Femur (tissue), 1 donor: ENCODE measurements at places on chromosomes 1 and 21.

GRCh38 chr1:228933753-228934152, 198.5 kb downstream of the RHOU start:
- DNase-seq = no peak

DNA sequence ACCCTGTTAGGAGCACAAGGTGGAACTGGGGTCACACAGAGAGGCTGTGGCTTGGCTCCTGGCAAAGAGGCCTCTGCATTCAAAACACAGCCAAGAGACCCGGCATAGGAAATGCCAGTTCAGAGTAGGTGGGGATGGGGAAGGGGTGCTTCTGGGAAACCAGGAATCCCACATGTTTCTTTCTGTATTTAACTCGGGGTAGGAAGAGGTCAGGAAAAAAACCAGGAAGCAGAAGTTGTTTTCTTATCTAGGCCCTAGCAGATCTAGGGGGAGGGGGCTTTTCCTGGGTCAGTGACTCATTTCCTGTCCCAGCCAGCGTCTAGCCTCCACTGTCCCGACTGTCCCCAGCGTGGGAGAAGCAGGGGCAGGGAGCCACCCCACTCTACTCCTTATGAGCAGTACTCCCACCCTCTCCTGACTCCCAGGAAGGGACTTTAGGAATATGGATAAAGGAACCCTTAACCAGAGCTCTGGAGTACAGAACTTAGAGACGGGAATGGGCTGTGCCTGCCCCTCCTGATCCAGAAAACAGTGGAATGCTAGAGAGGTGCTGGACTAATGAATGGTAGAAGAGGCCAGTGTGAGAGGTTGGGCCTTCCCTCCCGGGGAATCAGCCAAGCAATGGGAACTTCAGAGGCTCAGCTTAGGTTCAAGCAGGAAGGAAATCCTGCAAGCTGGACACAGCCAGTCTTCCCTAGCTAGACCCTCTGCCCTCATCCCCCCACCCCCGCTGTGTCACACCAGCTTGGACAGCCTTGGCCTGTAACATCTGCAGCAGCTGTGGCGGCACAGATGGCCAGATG, 5.7 kb downstream of the FHL3 start:
- DNase-seq = peak; percentile 89

GRCh38 chr1:155051777-155052398, 772 bp downstream of the ADAM15 start:
- DNase-seq = peak; percentile 68

DNA sequence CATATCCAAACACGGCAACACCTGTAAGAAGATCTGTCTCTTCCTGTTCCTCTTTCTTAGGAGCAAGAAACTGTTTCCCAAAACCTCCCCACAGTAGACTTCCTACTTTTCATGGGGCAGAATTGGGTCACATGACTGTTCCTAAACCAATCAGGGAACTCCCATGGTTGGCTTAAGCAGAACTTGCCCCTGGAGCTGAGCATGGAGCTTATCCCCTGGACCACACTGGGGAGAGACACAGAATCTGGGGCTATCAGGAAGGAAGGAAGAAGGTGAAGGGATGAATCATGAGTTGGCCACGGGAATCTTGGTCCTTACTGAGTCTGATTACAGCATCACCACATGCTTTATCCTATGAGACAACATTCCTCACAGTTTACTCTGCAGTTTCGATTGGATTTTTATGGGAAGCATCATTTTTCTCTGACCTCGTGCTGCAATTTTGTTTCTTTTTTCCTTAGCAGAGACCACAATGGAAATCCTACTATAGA, 81.8 kb downstream of the CDC7 start:
- DNase-seq = no peak

- DNase-seq = no peak
These were observed 3.5 kb downstream of the ZBTB17 start for GRCh38 chr1:15972409-15972808.

DNA sequence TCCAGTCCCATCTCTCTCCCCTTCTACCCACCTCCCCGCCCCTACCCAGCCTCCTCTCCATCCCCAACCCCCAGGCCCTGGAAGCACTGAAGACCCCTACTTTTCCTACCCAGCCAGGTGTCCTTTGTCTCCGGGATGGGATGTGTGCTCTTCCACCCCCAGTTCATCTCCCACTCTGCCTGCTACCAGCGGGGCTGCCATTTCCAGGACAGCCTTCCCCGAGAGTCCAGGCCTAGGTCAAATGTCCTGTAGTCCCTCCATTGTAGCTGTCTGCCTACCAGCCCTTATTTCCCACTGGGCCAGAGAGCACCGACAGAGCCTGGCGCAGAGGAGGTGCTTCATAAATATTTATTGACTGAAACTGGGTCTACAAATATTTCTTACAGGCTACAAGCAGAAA, 72.0 kb upstream of the TLR5 start:
- DNase-seq = no peak
